Lower leg skin (tissue), 4 donors: ENCODE measurements at places on chromosomes 2 and 18. TPM values are rescaled to one million over a fixed set of nuclear protein-coding genes. Genes with fewer than 3 reads are reported as not detected.

- DNase-seq = no peak
Observed at GRCh38 chr2:76298041-76298440, 587.3 kb upstream of the GCFC2 start.

DNA sequence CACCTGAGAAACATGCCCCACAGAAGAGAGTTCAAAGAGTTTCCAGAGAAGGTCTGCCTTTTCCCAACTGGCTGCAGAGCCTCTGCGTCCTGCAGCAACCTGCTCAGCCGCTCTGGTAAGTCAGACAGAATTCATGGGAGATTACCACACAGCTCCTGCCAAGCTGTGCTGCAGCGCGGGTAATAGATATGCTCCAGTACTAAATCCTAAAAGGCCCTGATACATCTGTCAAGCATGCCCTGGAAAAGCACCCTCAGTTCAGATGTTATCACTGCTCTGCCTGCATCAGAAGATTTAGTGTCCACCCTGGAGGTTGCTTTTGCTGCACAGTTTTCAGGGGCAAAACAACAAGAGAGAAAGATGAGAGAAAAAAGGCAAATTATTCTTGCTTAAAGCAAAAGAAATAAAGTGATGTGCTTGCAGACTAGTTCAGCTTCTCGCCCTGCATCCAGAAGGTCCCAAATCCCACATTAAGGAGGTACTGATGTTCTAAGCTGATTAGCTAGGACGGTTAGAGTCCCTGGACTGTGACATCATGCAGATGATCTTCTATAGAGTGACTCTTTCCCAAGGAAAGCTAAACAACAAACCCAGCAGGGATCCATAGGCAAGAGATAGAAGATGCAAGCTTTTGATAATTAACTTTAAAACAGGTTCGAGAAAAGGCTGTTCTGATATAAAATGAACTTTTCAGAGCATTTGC is 488.6 kb downstream of the BCL11A start:
- DNase-seq = no peak

Gene XIRP2
- total RNA-seq = not detected

DNA sequence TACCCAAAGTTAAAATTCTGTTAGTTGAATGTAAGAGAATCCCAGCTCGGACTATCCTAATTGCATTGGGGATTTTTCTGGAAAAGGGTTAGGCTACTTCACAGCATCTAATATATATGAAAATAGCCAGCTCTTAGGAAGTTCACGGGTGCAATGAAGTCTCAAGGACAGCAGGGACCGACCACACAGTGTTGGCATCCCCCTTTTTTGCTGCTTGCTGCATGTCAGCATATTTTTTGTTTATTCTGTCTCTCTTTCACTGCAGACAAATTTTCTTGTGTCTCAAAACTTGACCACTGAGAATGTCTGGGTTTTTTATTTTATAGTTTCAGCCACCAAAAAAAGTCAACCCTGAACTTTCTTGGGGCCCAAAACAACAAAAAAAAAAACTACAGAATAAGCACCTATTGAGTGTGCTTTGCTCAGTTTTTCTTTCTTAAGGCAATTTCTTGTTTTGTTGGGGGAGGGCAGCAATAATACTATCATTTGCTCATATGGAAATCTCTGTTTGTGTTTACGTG is 535.6 kb downstream of the CNTNAP5 start:
- no peak for DNase-seq
